SK-N-MC (cell line): ENCODE measurements at places on chromosomes 11 and 22.

DNA sequence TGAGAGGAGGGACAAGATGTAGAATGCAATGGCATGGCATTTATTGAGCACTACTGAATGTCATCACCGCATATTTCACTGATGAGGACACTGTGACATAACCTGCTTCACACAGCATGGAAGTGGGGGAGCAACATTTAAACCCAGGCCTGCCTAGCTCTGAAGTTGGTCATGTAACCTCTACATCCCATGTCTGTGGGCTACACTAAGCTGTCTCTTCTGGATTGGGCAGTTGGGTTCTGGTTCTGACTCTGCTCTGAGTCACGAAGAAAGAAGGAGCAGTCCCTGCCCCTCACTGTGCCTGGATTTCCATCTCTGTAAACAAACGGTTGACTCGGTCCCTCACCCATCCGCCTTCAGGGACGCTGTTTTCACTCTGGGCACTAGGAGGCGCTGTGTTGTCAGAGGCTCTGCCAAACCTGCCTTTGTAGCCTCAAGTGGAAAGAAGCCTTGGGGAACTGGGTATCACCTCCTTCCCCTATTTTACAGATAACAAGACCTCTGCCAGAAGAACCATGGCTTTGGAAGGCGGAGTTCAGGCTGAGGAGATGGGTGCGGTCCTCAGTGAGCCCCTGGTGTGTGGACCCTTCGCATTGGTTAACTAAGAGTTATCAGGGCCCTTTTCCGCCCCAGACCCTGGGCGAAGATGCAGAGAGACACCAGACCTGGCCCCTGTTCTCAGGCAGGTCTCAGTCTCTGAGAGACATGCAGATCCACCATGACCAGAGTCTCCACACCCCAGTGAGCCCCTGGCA, 12.7 kb upstream of the ARHGEF17 start:
- no peak for DNase-seq

- no peak for DNase-seq
Observed at GRCh38 chr22:49014227-49015201, 813.2 kb downstream of the BRD1 start.

DNA sequence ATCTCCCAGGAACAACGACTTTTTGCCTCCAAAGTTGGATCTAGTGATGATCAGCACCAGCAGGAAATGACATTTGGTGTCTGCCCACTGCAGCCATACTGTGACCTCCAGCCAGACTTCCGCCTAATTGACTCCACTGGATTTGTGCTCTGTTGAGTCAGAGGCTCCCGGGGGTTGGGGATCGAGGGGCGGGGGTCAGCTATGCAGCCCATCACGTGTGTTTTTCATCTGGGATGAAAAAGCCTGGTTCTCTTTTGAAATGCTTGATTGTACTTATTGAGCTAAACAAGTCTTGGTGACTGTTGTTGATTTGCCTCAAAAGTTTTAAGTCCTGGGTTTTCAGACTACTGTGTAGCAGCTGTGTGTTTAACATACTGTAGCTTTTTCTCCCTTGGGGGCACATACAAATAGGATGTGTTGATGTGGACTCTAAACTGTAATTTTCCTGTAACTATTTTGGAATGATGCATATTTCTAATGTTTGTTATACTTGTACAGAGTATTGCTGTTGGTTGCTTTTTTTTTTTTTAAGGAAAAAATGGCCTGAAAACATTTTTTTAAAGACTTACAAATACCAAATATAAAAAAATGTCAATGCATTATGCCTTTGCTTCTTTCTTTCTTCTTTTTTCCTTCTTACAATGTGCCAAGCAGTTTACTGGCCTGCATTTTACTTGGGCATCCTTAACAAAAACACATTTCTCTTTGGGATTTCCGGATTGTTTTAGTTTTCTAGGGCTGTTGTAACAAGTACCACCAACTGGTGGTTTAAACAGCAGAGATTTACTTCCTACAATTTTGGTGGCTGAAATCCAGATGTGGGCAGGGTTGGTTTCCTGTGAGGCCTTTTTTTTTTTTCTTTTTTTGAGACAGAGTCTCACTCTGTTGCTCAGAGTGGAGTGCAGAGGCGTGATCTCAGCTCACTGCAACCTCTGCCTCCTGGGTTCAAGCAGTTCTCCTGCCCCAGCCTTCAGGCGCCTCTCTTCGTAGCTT, 46.1 kb upstream of the OR4B1 start:
- no peak for DNase-seq

DNA sequence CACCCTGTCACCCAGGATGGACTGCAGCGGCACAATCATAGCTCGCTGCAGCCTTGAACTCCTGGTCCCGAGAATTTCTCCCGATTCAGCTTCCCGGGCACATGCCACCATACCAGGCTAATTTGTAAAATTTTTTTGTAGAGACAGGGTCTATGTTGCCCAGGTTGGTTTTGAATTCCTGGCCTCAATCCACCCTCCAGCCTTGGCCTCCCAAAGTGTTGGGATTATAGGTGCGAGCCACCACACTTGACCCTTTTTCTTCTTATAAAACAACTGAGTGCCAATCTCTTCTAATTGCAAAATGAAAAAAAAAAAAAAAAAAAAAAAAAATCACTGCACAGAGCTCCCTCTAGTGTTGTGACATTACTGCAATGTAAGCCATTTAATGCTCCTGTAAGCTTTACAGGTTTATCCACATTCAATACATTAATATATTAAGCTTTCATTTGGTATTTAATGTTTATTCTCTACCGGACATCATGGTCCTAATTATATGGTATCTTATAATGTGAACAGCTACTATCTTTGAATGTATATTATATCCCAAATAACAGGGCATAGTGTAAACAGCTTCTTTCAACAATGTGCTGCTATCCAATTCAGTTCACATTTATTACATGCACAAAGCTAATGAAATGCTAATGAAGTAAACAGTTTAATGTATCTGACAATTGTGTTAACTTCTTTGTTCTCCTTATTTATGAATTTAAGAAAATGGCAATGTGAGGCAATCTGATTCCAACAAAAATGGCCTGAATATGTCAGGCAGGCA, 44.6 kb downstream of the COPB1 start:
- DNase-seq: no peak

DNA sequence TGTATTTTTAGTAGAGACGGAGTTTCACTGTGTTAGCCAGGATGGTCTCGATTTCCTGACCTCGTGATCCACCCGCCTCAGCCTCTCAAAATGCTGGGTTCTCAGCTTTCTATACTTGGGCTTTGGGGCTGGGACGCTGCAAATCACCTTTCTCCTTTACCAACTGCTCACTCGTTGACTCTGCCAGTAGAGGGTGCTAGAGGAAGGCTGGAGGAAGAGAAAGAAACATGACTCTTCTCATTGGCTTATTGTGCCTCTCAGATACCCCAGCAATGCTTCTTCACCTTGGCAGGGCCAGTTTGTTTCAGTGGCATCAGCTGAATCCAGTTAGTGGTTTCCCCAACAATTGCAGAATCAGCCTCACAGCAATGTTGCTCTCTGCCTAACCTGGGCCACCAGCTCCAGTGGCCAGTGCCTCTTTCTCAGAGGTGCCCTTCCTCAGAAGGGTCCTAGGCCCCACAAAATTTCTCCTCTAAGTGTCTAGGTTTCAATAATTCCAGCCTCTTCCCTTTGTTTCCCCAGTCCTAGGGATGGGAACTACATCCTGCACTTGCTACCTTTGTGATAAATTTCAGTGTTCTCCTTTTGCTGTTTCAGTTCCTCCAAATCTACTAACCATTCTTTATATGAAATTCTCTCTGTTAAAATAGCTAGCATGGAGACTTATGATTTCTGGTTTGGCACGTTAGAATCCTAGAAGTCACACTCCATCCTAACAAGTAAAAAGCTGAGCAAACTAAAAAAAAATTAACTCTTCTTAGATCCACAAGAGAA, 71.5 kb upstream of the VSTM5 start:
- peak; percentile 18 for DNase-seq

DNA sequence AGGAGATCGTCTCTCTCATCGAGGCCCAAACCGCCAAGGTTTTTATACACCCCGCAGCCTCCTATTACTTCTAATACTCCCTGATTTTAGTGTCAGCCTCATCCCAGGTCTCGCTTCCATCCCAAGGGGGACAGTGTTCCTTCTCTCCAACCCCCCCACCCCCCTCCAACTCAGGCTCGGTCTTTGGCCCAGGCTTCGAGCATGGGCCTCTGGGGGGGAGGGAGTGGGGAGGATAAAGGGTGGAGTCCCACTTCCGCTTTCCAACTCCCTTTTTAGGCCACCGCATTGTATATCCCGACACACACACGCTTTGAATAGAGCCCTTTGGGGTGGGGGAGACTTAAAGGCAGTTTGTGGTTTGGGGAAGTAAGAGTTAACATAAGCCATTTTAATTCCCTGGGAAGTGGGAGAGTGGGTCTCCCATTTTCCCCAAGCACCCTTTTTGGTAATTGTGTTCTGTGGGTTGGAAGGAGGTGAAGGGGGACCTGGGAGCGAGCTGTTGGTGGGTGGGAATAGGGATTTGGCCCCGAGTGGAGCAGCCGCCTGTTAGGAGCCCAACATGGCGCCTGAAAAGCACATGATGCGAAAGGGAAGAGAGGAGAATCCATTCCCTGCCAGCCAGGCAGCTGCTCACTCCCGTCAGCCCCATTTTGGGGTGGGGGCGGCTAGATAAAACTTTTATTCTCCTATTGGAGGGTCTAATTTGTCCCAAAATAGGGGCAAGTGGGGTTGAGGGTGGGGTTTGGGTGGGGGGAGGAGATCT, 844 bp downstream of the PCF11 start:
- no peak for DNase-seq

DNA sequence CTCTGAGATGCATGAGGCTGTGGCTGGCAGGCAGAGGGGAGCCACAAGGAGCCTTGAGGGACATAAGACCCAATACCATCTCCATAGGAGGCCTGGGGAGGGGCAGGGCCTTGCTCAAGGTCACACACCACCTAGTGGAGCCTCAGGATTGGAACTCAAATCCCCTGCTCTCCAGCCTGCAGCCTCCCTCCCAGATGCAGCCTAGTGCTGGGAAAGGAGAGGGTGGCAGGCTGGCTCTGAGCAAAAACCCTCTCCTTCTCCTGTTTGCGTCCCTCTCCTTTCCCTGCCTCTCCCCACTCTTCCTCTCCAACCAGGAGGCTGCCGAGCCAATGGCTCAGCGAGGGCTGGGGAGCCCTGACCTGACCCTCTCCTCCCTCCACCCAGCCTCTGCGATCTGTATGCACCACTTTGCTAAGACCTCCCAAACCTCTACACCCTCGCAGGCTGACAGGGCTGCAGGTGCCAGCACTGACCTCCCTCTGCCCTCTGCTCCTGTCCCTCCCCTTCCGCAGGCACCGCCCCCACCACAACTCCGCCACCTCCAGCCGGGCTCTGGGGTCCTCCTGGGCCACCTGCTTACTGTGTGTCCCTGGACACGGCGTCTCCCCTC, 14.7 kb downstream of the IGLL1 start:
- DNase-seq: no peak

GRCh38 chr22:45882881-45883810, 93.8 kb downstream of the WNT7B start:
- no peak for DNase-seq

GRCh38 chr11:12696911-12697581, 22.8 kb downstream of the TEAD1 start:
- no peak for DNase-seq

GRCh38 chr11:72773291-72773690, 20.6 kb downstream of the STARD10 start:
- no peak for DNase-seq

DNA sequence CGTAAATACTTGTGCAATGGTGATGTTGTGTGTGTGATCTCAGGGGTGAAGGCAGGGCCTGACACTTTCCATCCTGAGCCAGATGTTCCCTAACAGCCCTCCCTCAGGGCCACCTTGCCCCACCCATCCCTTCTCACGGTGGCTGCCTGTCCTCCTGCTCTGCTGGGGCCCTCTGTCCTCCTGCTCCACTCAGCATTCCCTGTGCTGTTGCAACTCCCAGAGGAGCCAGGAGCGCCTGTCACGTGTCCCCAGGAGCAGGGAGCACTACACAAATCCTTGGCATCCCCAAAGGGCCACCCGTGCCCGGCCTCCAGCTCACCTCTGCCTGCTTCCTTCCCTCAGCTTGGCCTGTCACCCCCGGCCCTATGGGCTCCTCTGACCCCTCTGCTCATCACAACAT, 10.2 kb upstream of the CSNK1E start:
- DNase-seq: no peak

- no peak for DNase-seq
Observed at GRCh38 chr11:124725719-124726105, 14.0 kb upstream of the NRGN start.

DNA sequence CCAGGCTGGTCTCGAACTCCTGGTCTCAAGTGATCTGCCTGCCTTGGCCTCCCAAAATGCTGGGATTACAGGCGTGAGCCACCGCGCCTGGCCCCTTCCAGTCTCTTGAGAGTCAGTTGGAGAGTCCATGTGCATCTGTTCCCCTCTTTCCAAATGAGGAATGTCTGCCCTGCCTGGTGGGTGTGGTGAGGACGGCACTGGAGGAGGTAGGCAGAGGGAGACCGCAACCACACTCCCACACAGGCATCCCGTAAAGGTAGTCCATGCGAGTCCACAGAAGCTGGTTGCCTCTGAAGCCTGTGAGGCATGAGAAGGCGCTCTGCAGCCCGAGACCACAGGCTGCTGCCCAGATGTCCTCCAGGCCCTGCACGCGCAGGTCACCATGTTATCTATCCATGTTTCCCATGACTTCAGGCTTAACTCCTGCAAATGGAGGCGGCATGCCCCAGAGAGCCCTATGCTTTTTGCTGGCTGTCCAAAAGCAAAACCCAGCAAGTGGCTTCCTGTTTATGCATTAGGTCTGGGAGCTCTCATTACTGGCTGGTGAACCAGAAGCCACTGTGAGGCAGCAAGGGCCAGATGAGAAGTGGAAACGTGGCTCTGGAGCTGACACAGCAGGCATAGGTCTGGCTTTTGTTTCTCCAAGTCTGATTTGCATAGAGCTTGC, 43.4 kb downstream of the GRIK4 start:
- DNase-seq: no peak

GRCh38 chr11:103536335-103536722, 427.1 kb downstream of the DYNC2H1 start:
- DNase-seq: no peak

DNA sequence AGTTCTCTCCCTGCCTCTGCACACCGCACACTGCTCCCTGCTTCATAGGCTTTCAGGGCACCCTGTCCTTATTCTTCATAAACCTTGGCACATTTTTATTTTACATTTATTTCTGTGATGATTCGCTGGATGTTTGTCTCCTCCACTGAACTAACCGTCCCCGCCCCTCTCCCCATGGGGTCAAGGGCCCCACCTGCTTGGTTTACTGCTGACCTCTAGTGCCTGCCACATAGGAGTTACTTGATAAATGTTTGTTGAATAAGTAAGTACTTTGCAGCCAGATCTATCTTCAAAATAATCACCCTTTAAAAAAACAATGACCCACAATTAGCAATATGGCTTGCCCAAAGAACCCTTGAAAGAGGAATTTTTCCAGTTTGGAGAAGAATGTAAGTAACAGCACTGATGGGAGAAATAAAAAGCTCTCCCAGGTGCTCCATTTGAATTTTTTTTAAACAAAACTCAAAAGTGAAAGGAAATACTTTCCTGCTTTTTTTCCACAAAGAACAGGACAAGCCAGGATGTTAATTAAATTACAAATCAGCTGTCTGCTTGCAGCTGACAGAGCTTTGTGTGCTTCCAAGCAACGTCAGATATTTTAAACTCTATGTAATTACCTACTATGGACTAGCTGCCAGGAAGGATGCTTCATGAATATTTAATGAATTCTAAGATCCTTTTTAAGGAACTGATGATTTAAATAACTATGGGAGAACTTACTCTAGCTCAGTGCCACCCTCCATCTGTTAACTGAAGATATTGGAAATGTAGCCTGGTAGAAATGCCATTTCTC, 1083.6 kb downstream of the DLG2 start:
- no peak for DNase-seq

- no peak for DNase-seq
Observed at GRCh38 chr11:3207526-3208189, 11.0 kb downstream of the MRGPRG start.
